ENCODE measurements at places on chromosomes 16 and 17.

DNA sequence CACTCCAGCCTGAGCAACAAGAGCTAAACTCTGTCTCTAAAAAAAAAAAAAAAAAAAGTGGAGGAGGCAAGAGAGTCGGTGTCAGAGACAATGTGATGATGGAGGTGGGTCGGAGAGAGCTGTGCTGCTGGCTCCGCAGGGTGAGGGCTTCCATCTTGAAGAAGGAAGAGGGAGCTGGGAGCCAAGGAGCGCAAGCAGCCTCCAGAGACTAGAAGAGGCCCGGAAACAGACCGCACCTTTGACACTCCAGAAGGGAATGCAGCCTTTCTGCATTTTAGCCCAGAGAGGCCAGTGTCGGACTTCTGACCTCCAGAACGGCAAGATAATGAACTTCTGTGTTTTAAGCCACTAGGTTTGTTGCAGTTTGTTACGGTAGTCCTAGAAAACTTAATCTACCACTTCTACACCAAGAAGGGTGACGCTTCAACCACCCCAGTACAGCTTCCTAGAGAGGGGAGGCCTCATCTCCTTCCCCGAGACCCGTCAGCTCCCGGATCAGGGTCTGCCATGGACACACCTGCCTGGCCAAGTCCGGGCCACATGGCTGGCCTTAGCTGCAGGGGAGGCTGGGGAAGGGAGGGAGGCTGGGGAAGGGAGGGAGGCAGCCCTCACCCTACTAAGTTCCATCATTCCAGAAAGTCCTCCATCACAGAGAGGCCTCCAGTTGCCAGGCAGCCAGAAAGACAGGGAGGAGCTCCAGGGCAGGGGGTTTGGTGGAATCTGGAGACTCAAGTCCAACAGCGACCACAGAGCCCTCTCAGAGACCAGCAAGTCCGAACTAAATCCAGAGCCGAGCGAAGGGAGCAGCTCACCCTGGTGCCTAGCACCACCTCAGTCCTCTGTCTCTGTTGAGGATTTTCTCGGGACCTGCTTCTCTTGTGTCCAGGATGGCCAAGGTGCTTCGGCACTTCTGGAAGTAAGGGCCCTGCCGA lies 13.2 kb upstream of the RBFOX3 start:
- no peak for DNase-seq

DNA sequence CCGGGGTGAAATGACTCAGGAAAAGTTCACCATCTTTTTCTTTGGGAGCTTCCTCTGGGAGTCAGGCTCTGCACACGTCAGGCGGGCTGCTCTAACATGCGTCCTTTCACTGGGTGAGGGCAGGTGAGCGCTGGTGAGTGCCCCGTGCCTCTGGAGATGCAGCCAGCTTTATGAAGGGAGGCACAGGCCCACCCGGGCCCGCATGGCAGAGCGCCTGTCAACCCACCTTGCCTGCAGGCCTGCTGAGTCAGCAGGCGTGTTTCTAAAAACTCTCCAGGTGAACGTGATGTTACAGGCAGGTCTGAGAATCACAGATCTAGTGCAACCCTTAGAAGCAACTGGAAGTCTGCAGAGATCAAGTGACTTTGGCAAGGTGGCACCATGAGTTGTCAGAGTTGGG lies 18.4 kb downstream of the MAP1LC3B start:
- no peak for DNase-seq

DNA sequence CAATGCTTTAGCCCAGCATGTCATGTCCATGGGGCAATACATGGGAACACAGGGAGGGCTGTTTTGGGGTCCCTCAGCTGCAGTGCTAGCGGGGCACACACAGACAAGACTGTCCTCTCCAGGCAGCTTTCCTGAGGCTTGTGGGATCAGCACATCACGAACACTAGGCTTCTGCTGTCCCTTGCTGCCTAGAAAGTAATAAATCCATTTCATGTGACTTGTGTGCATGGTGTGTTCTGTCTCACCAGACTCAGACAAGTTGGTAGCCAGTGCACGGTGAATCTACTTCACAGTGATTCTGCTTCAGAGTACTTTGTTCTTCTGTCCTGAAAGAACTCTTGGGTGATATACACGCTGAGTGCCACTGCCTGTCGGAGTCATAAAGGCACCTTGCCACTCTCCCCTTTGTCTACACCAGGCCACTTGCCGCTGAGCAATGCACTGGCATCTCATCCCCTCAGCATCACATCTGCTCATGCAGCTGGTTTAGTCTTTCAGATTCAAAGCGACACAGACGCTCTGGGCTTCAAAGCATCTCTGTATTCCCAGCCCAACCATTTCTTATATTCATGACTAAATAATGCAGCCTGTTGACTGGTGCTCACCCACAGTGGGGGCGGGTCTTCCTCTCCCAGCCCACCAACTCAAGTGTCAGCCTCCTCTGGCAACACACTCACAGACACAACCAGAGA lies 95.2 kb upstream of the COX10 start:
- no peak for DNase-seq

- no peak for DNase-seq
Measured at GRCh38 chr17:14200354-14200753, 36.3 kb downstream of the CDRT15 start.

DNA sequence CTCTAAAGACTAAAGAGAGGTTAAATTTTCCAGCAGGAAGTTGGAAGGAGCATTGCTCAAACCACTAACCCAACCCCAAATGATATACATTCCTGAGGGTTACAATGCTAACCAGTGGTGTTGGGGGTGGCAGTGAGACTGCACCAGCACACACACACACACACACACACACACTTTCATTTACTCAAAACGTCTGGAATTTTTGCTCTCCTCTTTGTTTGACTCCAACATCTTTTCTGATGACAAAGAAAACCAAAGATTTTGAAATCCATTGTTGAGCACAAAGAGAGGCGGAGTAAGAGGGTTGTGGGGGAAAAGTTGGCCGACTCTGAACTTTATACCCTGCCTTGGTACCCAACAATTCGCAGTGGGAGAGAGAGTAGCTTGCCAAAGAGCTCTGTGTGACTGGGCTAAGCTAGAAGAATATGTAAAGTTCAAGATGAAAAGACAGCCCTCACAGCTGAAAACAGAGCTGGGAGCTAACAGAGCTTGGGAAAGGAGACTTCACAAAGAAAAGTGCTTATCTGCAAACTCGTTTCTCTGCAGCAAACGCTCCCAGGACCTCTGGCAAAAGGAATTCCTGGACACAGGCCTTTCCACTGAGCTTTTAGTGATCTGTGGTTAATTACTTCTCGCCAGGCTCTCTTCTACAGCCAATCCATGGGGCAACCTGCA lies 426.0 kb upstream of the CDH11 start:
- no peak for DNase-seq

GRCh38 chr17:61770043-61770442 lies 93.3 kb downstream of the BRIP1 start:
- DNase-seq = no peak

GRCh38 chr17:77684803-77685798 lies 273.4 kb upstream of the TNRC6C start:
- DNase-seq = no peak

GRCh38 chr16:53737552-53737951 lies 33.6 kb downstream of the FTO start:
- no peak for DNase-seq

DNA sequence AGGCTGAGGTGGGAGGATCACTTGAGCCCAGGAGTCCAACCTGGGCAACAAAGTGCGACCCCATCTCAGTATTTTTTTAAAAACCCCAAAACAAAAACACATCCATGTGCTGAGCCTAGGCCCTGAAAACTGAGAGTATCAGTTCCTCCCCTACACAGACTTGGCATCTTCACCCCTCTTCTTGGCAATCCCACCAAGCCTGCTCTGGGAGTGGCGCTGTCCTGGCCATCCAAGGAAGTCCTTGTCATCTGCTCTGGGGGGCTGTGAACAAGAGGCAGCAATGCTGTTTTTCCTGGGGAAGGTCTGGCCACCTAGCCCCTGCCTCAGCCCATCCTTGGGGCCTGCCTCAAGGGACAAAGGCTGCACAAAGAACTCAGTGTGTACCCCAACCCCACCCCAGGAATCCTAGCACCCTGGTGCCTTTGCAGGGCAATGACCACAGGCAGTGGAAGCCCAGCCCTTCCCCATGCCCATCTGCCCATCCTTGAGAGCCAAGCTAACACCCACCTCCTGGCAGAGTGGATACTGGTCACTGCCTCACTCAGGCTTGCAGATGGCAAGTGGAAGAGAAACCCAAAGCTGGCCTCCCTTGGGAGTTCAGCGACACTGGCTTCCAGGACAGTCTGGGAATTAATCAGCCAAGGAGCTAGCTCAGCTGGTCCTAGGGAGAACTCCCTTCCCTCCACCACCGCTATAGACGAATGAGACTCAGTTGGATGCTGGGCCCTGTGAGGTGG lies 14.8 kb upstream of the GFOD2 start:
- no peak for DNase-seq

- DNase-seq = no peak
Measured at GRCh38 chr16:85959686-85960085, 60.7 kb downstream of the IRF8 start.

DNA sequence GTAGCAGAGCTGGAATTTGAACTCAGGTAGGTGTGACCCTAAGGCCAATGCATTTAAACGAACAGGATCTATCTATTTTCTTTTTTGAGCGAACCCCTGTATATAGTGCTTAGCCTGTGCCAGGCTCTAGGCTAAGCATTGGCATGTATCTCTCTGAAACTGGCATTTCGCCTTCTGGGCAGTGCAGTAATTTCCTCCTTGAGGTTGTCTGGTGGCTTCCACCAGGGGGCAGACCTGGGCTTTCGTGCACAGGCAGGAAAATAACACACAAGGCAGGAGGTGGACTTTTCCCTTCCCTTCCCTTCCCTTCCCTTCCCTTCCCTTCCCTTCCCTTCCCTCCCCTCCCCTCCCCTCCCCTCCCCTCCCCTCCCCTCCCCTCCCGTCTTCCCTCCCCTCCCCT lies 34.4 kb upstream of the PRKCB start:
- peak; percentile 61 for DNase-seq
